ENCODE measurements at places on chromosomes 3 and 15.

DNA sequence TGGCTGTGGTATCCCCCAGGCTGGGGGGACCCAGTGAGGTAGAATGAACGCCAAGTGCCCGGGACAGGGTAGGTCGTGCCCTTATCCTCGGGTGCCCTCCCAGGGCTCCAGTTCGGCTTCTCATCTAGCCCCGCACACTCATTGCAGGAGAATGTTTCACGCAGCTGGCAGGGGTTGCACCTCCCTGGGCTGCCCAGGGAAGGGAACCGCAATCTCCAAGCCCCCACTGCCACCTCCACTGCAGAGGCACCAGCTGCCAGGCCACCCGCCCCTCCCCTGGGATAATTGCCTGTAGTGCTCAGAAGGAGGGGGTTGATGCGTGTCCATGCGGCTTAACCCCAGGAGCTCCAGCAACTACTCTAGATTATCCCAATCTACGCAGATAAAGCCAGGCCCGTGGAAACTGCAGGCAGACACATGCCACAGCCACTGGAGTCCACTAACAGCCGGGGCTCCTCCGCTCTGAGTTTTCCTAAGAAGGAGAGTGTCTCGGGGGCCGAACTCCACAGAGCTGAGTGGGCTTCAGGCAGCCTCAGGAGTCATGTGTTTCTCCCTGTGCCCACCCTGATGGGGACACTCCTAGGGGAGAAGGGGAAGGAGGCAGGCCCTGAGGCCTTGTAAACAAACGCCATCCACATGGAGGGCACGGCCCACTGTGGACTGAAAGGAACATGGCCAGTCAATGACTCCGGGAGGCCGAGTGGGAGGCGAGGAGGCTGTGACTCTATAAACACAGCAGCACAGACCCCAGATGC is 137.2 kb upstream of the IQSEC1 start:
- no peak for DNase-seq

GRCh38 chr3:72273615-72274014 is 488.7 kb upstream of the PROK2 start:
- DNase-seq: no peak

GRCh38 chr15:32972686-32973085 is 221.8 kb downstream of the FMN1 start:
- no peak for DNase-seq

DNA sequence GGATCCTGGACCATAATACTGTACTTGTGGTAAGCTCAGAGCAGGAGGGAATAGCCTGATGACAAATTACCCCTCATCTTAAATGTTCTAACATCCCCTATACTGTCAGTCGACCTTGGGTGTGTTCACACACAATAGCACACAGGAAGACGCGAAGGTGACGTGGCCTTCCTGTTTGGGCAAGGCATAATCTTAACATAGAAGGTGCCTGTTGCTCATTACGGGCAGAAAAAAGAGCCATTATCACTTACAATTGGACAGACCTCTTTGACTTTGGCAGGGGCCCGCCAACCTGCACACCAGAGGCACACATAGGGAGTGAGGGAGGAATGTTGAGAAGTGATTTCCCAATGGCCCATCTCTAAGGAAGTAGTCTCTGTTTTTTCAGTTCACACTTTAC is 144.2 kb downstream of the ANO10 start:
- no peak for DNase-seq
